ENCODE measurements at places on chromosomes 13 and 19.

GRCh38 chr13:27126859-27127258, 44.8 kb downstream of the USP12 start:
- DNase-seq, result no peak

- peak; percentile 51 for DNase-seq
These were observed 2.3 kb downstream of the CEBPG start for GRCh38 chr19:33375837-33376159.

GRCh38 chr19:2819540-2820111, at the start of gene ZNF554:
Gene ZNF554, plus strand, starts transcription at chr19:2819868. Its CDS starts 204 bp downstream, at chr19:2820072.
- peak; percentile 98 for DNase-seq

DNA sequence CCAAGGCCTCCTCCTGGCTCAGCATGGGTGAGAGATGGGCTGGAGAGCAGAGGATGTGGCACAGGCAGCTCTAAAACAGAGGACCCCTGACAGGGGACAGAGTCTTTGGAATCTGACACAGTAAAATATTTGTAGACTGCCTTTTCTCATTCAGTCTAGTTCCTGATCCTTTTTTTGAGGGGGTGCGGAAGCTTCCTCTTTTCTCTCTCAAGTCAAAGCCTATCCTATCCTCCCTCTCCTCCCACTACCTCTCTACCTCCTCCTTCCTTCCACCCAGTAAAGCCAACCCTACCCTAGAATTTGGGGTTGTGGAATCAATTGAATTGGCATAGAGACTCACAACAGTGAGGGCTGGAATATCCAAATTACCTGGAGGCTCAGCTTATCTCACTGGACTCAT, 82.0 kb downstream of the TEX26 start:
- DNase-seq, result no peak

DNA sequence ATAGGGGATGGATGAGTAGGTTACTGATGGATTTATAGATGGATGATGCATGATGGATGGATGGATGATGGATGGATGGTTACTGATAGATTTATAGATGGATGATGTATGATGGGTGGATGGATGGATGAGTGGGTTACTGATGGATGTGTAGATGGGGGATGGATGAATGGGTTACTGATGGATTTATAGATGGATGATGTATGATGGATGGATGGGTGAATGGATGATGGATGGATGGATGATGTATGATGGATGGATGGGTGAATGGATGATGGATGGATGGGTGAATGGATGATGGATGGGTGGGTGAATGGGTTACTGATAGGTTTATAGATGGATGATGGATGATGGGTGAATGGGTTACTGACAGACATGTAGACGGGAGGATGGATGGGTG, 6.3 kb upstream of the C2CD4C start:
- no peak for DNase-seq

GRCh38 chr19:56946159-56946558, 105.6 kb upstream of the PEG3 start:
- no peak for DNase-seq

- no peak for DNase-seq
These were observed 138.5 kb downstream of the KLF12 start for GRCh38 chr13:73995736-73996135.

- no peak for DNase-seq
These were observed 107.6 kb upstream of the RNF113B start for GRCh38 chr13:98284679-98285078.
